Fibroblast of skin of right biceps (primary cell): ENCODE measurements at places on chromosomes 5 and 9.
A peak's percentile ranks its signal among the peaks of the same experiment; 100 is the strongest.

DNA sequence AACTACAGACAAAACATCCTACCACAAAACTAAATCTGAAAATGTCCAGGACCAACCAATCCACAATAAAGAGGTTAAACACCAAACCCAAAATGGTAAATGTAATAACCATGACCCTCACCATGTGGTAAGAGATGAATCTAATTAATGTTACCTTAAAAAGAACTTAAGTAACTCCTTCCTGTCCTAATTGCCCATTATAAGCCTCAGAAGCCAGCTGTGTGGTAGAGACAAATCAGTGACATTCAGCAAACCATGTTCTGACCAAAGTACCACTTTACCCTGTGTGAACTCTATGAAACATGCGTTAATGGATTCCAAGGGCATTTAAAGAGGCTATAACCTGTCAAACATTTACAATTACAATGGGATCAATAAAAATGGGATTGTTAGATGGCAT is 25.0 kb downstream of the LPAR1 start:
- DNase-seq: no peak

DNA sequence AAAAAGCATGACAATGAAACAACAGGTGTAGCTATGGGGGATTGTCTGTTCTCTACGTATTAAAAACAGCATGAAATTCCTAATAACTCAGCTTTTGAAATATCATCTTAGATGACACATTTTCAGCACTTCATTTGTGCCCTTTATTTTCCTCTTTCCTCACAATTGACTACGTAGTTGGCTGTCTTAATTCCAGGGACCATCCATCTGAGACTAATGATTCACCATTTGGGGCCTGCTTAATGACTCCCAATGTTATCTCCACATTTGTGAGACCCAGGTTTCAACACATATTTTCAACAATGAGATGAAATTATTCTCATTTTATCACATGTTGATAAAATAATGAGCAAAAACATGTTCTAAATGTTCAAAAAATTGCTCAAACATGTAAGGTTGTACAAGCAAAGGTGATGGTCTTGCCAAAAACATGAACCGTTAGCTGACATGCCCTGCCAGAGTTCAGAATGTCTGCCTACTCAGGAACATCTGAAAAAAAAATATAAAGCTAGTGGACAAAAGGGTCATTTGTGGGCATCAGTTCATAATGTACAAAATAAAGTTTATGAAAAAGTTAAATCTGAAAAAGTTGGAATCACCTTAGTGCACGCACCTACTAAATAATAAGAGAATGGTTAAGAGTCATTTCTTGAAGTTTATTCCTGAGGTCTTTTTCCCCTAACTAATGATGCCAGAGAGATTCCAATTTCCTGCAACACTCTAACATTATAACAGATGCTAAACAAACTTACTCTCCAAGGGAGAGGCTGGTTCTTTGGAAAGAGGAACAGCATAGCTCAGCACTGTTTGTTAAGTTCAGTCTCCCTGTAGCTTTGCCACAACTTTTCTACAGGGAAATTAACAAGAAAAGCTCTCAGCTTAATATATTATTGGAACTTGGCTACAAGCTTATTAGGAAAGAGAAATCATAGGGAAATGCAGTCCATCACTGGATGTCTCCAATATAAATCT is 275.5 kb downstream of the SPOCK1 start:
- no peak for DNase-seq

DNA sequence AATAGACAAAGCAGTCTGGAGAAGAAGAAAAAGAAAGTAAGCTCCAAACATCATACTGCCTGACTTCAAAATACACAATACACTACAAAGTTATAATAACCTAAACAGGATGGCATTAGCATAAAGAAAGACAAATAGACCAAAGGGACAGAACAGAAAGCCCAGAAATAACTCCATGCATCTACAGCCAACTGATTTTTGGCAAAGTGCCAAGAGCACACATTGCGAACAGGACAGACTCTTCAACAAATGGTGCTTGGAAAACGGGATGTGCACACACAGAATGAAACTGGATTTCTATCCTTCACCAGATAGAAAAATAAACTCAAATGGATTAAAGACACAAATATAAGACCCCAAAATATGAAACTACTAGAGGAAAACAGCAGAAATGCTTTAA is 66.6 kb upstream of the SPATA31E1 start:
- no peak for DNase-seq

DNA sequence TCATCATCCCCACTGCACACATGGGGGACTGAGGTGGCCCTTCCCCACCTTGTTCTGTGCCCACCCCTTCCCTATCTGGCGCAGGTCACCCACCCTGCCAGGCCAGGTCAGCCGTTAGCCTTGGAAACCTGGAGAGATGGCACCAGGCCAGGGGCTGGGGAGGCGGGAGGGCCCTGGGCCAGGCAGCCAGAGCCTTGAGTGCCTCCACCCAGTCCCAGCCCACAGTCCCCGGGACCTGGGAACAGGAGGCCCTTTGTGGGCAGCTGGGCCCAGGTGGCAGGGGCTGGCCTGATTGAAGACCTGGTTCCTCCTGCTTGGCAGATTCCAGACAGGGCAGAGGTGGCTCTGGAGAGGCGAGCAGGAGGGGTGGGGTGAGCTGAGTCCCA is 70.6 kb downstream of the LRSAM1 start:
- no peak for DNase-seq

- DNase-seq: peak; percentile 98
Observed at GRCh38 chr5:65062469-65063083, 293.8 kb downstream of the CWC27 start.

DNA sequence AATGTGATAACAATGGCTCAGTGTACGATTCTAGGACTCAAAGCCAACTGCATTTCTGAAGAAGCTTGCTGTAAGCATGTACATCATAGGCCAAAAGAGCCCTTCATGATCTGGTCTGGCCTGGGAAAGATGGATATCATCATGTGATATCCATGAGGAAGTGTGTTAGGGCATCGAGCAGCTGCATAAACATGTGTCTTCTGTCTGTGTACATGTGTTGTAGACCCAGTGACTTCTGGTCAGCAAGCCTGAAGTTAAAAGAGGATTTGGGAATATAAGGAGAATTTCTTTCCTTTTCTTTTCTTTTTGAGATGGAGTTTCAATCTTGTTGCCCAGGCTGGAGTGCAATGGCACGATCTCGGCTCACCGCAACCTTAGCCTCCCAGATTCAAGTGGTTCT is 15.5 kb upstream of the NAA35 start:
- DNase-seq: no peak

GRCh38 chr5:163190283-163190682 is 247.1 kb upstream of the CCNG1 start:
- no peak for DNase-seq

DNA sequence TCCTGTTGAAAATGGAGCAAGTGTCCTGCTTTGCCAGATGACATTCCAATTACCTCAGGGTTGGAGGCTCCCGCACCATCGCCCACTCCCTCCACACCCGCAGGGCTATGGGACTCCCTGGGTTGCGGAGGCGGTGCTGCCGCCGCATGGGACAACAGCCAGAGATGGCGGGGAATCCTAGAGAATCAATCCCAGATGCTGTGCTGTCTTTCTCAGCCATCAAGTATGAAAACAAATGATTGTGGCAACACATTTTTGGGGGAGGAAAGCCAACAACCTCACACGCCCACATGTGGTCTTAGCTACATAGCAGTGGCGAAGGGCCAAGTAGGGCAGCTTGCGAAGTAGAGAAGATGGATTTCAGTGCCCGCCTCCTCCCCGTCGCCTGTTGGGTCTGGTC is 46.7 kb downstream of the IL31RA start:
- DNase-seq: peak; percentile 99

GRCh38 chr5:176169393-176170063 is 68.7 kb upstream of the SIMC1 start:
- no peak for DNase-seq

DNA sequence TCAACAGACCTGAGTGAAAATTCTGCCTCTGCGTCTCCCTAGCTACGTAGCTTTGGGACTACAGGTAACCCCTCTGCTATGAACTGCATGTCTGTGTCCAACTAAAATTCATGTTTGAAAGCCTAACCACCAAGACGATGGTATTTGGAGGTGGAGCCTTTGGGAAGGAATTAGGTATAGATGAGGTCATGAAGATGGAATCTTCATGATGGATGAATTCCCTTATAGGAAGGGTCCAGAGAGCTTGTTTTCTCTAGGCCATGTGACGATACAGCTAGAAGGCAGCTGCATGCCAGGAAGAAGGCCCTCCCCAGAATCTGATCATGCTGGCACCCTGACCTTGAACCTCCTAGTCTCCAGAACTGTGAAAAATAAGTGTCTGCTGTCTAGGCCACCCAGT is 296.4 kb downstream of the SLIT3 start:
- DNase-seq: peak; percentile 76

- no peak for DNase-seq
Observed at GRCh38 chr9:125523681-125524080, 183.3 kb downstream of the MAPKAP1 start.

- no peak for DNase-seq
Observed at GRCh38 chr5:55645304-55645703, 66.8 kb downstream of the SLC38A9 start.

DNA sequence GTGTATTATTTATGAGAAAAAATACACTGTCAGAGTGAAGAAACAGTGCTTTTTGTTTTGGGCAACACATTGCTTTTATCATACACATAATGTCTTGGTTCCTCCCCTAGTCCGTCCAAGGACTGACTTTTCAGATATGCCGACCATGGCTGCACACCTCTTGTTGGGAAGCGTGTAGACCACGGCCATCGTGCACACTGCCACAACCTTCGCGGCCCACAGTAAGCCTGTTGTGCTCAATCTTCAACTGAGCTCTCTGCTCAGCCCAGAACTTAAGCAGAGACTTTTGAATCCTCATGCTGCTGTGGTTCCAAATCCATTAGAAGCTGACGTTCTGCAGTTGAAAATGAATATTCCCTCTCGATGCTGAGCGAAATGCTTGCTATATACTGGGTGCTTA is 157.6 kb upstream of the IRX2 start:
- no peak for DNase-seq

- DNase-seq: no peak
Observed at GRCh38 chr9:89446961-89447310, 51.0 kb downstream of the SEMA4D start.

DNA sequence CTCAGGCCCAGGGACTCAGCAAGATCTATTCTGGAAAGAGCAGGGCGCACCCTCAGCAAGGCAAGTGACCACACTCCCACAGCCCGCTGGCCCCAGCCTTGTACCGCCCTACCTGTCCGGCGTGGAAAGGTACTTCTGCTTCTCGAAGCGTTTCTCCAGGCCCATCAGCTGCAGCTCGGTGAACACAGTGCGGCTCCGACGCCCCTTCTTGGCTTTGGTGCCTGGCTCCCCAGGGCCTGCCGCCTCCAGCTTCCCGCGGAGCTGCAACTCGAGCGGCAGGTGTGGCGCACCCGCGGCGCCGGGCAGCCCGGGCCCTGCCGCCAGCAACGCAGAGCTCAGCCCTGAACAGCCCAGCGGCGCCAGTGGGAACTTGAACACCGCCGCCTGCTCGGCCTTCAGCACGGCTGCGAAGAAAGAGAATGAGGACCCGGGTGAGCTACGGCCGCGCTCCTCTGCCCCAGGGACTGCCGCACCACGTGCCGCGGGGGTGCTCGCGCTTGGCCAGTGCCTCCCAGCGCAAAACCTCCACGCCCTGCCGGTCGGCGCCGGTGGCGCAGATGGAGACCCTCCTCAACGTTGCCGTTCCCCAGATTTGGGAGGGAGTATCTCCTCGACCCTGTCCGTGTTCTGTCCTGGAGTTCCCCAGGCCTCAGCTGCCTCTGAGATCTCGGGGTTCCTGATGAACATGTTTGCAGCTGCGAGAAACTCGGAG is 2.2 kb downstream of the BARX1 start:
- no peak for DNase-seq

- DNase-seq: no peak
Observed at GRCh38 chr9:130092910-130093309, 39.2 kb downstream of the GPR107 start.

DNA sequence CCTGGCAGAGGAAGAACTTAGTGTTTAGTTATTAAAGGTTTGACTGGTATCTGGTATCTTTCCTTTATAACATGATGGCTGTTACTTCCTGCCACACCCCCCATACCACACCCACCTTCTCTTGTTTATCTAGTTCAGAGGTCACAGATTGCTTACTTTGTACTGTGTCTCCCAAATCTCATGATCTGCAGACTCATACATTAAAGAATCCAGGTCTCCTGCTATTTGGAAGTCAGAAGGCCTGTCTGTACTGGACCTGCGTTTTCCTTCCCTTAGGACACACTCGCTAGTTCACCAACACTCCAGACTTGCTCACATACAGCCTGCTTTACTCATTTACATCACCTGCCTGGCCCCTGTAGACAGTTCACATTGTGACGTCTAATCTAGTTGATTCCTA is 39.3 kb downstream of the NUDT12 start:
- no peak for DNase-seq

DNA sequence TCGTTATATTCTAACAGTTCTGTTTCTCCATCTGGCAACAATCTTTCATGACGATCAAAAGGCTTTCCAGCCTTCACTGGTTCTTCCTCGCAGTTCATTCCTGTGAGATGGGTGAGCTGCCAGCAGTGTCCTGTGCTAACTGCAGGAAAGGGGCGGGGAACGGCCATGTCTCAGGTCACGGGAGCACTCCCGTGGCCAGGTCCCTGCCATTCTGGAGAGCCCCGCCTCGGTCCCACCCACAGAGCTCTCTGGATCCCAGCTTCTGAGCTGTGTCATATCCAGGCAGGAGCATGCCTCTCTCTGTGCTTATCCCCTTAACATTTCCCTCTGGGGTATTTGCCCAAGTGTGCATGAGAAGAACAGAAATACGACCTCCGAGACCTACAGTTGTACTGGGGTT is 297.8 kb upstream of the IRX2 start:
- no peak for DNase-seq

GRCh38 chr9:137304383-137305059 is 2.5 kb upstream of the NRARP start:
- no peak for DNase-seq

- DNase-seq: peak; percentile 95
Observed at GRCh38 chr9:134624621-134625181, 16.9 kb upstream of the COL5A1 start.

- peak; percentile 47 for DNase-seq
Observed at GRCh38 chr9:15293804-15294316, 13.2 kb downstream of the TTC39B start.

GRCh38 chr5:167814828-167815227 is 476.6 kb upstream of the WWC1 start:
- DNase-seq: peak; percentile 100

DNA sequence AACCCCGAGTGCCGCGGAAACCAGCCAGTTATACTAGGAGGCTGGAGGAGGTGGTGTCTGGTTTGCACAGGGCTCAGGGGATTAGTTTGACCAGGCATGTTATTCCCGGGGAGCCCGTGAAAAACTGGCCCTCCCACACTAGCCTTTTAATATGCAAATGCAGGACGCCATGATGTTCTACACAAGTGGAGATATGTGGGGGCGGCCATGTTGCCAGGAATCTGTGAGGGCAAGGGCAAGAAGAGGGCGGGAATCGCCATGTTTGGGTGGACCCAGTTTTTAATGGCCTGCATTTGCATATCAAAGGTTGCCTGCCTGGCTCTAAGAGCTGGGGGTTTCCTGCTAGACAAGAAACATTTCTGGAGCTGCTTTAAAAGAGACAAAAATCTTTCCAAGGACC is 940.7 kb downstream of the CDH18 start:
- DNase-seq: no peak
